Effector CD8-positive, alpha-beta T cell (primary cell): ENCODE measurements at places on chromosomes 3 and 15.

DNA sequence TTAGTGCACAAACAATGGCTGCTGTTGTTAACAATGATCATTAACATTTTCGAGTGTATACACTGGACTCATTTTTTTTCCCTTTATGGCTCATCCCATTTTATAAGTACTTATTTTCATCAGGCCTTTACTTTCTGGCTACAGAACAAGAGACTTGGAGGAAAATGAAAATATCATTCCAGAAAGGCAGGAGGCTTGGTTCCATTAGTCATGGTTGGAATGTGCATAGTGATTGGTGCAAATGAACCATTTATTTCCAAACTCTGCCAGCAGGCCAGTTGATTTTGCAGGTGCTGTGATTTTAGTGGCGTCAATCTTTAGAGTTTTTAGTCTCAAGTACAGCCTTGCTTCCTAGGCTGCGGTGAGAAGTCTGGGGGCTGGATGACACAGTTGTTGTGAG is 151.8 kb downstream of the ITPR1 start:
- no peak for DNase-seq

- no peak for DNase-seq
These were observed 94.6 kb upstream of the SLC6A6 start for GRCh38 chr3:14307656-14308302.

DNA sequence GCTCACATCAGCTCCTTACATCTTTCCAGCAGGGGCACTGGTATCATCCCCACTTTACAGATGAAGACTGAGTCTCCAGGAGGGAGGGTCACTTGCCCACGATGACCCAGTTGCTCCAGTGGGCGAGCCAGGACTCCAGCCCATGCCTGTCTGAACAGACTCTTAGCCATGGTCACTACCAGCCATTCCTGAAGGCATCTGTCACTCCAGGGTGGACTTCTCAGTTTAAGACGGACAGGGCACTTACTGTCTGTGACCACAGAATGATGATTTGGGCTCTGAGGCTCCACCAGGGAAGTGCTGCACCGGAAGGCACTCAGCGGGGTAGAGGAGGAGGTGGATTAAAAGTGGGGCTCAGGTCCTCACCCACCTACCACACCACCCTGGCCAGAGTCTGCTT is 104.0 kb upstream of the SLC6A6 start:
- DNase-seq = no peak

DNA sequence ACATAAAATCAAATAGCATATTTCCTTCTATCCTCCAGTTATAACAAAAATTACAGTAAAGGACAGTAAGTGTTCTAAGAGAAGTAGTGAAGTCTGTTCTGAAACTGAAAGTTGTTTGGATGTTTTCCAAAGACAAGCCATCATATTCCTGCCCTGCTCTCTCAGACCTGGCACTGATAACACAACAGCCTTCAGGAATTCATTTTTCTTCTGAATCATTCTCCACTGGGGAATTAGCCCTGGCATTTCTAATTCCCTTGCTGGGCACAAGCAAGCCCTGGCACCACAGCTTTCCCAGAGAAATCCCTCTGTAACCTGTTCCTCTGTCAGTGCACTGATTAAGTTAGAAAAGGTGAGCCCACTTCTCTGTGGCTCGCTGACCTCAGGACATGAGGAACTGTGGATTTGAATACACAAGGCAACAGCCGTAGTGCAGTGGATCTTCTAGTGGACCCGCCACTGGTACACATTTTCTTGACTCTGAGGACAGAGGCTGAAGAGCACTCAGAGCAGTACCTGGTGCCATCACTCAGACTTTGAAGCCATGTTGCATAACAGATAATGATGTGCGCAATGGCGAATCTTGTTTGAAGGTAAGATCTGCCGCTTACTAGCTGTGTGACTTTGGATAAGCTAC is 61.6 kb downstream of the WWTR1 start:
- no peak for DNase-seq

DNA sequence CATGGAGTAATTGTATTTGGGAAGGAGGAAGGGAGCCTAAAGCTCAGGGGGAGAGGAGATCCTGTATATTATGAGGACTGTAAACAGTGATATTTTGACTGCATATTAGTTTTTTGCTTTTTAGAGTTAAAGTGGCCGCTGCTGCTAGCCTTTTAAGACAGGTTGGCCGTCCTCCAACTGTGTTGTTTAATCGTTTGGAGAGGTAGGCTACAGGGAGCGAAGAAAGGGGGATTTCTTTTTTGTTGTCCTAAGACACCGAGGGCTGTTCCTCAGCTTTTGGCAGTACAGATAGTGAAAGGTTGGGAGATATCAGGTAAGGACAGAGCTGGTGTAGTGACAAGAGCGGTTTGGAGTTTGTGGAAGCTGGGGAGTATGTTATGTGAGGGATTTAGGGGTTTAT is 38.2 kb upstream of the RNF7 start:
- DNase-seq = no peak

DNA sequence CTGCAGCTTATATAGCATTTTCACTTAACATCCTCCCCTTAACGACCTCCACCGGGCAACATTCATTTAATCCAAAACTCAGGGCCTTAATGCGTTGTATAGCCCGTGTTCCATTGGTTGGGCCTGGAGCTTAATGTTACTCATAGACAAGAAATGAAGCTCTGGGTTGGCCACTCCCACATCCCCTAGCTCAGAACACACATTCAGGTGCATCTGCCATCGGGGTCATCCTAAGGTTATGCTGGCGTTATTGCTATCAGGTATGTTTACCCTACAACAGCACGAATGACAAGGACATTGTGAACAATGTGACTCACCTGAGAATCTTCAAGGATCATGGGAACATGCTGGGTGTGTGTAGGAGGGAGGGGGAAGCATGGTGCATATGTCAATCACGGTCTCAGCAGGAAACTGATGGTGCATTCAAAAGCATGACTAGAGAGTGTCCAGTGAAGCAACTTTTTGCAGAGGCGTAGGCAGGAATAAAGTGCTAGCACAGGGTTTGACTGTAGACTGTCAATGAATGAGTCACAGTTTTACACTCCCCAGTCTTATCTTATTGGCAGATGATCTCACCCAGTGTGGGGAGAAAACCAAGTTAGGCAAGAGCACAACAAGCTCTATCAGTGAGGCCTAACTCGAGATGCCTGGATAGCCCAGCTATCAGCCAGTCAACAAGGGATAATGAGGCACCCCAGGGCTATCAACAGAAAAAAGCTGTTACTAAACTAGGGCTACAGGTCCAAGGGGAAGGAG is 402.1 kb upstream of the MCTP2 start:
- DNase-seq = no peak

- no peak for DNase-seq
These were observed 74.3 kb downstream of the CORO2B start for GRCh38 chr15:68653031-68653635.

- no peak for DNase-seq
These were observed 77.1 kb downstream of the SEMA6D start for GRCh38 chr15:47794252-47794914.

GRCh38 chr3:109229174-109229847 is 87.0 kb downstream of the DPPA2 start:
- DNase-seq = no peak

GRCh38 chr15:65766422-65767263 is 25.4 kb downstream of the DENND4A start:
- no peak for DNase-seq

GRCh38 chr15:59251001-59251845 is 44.6 kb downstream of the LDHAL6B start:
- no peak for DNase-seq

DNA sequence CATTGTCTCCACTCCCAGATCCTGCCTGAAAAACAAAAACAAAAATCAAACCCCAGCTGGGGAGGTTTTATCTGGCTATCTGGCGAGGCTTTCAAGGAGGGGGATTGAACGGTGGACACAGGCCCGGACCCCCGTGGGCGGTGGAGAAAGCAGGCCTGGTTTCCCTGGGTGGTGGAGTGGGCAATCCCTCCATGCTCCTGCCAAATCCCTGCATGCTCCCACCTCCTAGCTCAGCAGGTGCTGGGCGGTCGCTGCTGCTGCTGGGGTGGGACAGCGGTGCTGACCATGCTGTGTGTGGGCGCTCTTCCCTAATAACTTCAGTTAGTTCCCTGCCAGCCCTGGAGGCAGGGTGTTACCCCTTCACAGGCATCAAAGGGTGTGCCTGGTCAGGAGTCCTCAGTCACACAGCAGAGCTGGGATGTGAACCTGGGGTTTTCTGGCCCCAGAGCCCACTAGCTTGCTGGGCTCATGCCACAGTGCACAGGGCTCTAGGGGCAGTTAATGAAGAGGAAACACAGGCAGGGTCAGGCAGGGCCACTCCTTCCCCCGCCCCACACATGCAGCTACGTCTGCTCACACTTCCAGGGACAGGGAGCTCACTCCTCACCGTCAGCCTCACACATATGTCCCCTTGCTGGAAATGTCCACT is 15.9 kb upstream of the PLXND1 start:
- DNase-seq = no peak

DNA sequence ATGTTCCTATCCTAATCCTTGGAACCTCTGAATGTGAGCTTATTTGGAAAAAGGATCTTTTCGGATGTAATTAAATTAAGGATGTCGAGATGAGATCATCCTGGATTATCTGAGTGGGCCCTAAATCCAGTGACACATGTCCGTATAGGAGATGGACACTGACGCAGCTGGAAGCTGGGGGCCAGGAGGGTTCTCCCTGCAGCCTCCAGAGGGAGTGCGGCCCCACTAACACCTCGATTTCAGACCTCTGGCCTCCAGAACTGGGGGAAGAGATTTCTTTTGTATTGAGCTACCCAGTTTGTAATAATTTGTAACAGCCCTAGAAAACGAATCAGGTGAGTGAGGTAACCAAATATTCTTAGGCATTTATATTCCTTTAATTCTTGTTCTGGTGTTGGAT is 2.5 kb downstream of the DNAJB8 start:
- DNase-seq = no peak

GRCh38 chr3:184713040-184713355 is 1.1 kb upstream of the MAGEF1 start:
- DNase-seq = no peak

DNA sequence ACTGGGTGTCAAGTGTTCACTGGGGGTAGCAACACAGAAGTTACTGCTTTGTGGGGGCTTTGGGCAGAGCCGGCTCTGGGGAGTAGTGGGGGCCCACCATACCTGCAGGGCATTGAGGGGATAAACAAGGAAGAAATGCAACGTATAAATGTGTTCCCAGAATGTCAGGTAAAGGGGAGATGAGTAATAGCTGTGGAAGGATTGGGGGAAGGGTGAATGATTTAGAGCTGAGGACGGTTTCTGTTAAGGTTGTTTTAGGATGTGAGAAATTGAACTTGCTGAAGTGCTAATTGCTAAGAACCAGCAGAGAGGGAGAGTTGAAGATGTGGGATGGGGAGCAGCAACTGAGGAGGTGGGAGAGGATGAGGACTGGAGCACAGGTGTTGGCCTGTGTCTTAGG is 10.7 kb downstream of the SCG5 start:
- DNase-seq = no peak

GRCh38 chr15:33442449-33442848 is 131.7 kb downstream of the RYR3 start:
- no peak for DNase-seq

- no peak for DNase-seq
These were observed 57.2 kb upstream of the SMAD6 start for GRCh38 chr15:66644869-66645268.

DNA sequence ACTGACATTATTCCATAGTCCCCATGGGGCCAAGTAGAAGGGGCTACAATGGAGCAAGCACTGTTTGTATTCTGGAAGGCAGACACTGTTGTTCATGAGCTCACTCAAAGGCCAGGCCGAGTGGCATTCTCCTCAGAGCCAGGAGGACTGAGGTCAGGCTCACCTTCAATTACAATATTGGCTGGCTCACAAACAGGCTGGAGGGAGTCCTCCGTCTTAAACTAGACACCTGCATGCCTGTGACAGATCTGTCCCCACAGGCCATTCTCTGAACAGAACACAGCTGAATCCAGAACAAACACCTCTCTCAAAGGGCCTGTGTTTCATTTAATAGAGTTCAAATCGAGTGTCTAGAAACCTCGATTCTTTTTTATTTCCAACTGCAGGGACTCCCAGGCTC is 347.4 kb upstream of the PPP2R3A start:
- no peak for DNase-seq

- DNase-seq = no peak
These were observed 56.4 kb downstream of the PRKCI start for GRCh38 chr3:170278627-170279026.

GRCh38 chr15:96339619-96340347 is 9.3 kb downstream of the NR2F2 start:
- DNase-seq = no peak

DNA sequence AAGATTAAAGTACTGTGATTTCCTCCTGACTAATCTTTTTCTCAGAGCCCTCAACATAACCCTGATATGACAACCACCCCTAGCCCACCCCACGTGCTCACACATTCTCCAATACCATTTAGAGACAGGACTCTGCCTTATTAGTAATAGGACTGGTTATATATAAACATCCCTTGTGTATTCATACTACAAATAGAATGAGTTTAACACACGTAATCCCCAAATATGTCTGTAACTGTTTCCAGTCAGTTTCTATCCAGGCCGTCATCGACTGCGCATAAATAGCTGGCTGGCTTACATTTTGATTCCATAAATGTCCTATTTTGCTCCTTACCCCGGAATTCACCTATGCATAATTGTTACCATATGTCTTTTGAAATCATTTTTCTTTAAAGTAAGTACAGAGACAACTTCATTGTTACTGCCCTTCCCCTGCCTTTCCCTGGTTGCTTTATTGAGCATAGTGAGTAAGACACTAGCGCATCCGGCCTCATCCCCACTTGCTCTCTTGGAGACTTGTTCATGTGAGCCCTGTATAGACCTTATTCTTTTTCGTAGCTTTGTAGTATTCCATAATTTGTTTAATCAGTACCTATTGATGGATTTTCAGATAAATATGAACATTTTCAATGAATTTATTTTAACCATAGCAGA is 3.5 kb upstream of the P2RY14 start:
- DNase-seq = no peak

- DNase-seq = no peak
These were observed 13.0 kb downstream of the ZIC1 start for GRCh38 chr3:147422196-147422595.

DNA sequence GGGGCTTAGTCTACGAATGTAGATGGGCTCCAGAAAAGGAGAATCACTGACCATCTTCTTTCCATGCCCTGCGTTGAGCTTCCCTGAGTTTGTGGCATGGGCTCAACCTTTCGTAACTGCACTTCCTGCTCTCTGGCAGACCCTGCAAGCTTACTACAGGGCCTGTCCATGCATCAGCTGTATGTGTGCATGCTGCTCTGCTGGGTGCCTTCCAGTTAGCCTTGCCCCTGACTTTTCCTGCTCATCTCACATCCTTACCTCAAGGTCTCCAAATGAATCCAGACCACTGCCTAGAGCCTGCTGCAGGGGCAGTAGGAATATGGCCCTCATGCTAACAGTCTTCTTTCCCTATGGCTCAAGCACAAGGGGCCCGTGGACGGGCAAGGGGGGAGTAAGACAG is 2.0 kb upstream of the TF start:
- DNase-seq = no peak

DNA sequence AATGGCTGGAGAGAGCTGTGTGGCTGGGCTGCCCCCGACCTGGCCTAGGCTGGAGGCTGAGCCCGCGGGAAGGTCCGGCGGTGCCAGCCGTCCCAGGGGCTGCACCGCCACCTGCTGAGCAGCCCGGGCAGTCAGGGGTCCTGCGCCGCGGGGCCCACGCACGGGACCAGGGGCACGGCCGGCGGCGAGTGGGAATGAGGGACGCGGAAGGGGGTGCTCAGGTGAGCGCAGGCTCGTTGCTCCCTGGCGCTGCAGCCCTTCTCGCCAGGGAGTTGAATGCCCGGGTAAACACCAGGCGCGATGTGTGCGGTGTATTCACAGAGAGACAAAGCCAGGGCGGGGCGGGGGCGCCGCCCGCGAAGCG is 666 bp upstream of the SEMA3F start:
- DNase-seq = no peak

- DNase-seq = no peak
These were observed 71.4 kb upstream of the BHLHE40 start for GRCh38 chr3:4907643-4908432.
